Hematopoietic multipotent progenitor cell treated with erythropoietin and hydrocortisone succinate and interleukin-3 and kit ligand, for 4 days (in vitro differentiated cells): ENCODE measurements at places on chromosomes 6 and 20.
A peak's percentile ranks its signal among the peaks of the same experiment; 100 is the strongest.

- DNase-seq, result peak; percentile 44
These were observed 17.1 kb downstream of the FOXF2 start for GRCh38 chr6:1406306-1407072.

DNA sequence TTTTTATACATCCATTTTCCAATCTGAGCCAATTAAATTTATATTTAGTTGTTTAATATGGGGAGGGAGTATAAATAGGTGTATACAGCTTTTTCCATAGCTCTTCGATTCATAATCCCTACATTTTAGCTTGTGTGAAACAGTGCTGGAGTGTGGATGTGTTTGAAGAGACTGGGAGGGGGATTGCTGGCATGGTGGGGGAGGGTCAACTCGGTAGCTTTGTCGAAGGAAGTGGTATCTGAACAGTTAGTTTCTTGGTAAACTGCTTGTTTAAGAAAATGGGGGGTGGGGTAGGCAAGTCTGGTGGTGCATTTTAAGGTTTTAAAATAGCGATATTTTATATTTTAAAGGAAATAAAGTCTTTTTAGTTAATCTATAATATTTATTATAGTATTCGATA, 1.4 kb upstream of the LIN28B start:
- no peak for DNase-seq

- no peak for DNase-seq
These were observed 44.2 kb upstream of the SCRT2 start for GRCh38 chr20:719816-720215.

DNA sequence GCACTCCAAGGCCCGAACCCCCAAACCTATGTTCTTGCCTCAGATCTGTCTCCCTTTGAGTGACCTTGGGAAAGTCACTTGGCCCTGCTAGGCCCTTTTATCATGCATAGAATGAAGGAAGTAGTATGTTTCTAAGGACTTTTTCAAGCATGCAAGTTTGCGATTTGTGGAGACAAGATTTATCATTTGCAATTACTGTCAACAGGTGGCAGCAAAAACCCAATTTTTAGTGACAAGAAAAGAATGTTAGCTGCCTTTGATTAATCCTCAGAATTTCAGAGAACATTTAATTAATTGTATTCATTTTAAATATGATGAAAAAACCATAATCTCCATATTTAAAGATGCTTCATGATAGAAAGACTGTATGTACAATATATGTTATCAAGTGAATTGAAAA, 28.3 kb upstream of the PREP start:
- DNase-seq, result peak; percentile 71

DNA sequence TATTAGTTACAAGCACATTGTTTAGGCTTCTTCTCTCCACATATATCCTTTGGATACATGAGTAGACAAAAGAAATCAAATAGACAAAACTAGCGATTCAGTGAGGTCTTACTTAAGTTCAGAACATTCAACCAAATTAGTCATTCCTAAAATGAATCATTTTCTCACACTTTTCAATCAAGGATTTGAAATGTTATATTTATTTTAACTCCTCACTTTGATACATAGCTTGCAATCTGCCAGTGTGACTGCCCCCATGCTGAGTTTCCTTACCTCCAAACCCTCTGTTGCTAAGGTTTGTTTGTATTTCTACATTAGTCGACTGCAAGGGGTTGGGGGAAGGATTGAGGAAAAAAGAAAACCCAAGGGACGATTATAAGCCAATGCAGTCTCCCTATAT, 3.5 kb upstream of the MOXD1 start:
- no peak for DNase-seq

- DNase-seq, result peak; percentile 69
These were observed 169.9 kb downstream of the QRSL1 start for GRCh38 chr6:106799031-106799894.

GRCh38 chr20:33280000-33280680, 2.9 kb upstream of the BPIFB1 start:
- DNase-seq, result no peak

DNA sequence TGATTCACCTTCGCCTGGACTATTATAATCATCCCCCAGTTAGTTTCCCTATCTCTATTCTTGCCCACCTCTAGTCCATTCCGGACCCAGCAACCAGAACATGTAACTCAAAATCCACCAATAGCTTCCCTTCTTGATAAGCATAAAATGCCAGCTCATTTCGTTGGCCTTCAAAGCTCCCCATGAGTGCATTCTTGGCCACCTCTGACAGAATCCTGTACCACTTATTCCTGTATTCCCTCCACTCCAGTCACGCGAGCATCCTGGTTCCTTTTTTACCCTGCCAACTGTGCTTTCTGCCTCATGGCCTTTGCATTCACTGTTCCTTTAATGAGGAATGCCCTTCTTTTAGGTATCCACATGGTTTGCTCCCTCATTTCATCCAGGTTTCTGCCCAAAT, 36.7 kb downstream of the CYP24A1 start:
- DNase-seq, result no peak

DNA sequence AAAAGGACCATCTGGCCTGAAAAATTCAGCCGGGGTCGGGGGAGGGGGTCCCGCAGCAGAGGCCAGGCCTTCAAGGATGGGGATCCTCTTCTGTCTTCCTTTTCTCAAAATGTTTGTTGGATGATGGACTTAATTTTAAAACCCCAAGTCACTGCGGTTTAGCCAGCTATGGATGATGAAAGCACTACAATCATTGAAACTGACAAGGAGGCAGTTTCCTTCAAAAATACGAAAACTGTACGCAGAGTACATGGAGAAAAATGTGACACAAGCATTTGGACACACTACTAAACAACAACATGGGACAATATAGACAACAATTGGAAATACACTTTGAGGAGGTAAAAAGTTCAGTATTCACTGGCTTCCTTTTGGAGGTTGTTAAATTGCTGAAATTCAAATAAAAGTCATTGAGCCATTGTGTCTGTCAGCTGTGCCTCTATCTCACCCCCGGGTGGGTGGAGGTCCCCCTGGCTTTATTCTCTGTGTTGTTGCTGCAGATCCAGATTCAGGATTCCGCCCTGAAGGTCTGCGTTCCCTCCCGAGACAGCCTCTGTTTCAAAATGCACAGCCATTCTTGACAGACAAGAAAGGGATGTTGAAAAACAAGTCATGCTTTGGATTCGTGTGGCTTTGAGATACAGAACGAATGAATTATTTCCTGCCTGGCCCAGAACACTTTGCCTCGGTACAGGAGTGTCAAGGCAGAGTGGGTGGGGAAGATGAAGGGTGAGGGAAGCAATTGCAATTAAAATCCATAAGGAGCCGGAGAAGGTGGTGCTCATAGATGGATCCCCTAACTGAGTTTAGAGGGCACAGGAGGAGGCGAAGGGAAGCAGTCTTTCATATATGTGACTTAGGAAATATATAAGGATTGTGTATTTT, 118.2 kb downstream of the TTLL2 start:
- DNase-seq, result no peak

GRCh38 chr6:14775528-14775927, 470.3 kb upstream of the JARID2 start:
- DNase-seq, result no peak
